Activated CD4-positive, alpha-beta T cell treated with anti-CD3 and anti-CD28 coated beads, Interleukin-2, amount 50 U/mL, for 24 hours (primary cell): ENCODE measurements at places on chromosomes 3 and 15.

DNA sequence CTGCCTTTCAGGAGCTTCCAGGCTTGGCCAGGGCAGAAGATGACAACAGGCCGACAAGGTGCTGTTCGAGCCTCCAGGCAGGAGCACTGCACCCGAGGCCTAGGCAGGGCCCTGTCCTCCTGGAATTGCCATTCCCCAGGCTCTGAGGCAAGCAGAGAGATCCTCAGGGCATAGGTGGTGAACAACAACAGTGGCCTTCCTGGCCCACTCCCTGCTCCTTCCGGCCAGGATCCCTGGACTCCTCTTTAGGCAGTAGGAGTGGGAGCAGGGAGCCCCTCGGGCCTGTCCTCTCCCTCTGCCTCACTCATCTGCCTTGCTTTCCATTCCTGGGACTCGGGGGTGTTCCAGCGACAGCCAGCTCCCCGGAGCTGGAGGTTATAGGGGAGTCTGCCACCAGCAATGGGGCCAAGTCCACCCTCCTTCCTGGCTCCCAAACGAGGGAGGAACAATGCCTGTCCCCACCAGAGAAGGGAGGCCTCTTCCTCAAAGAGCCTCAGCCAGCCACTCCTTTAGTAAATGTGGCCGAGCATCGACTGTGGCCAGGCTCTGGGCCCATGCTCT lies 135.0 kb downstream of the NUP210 start:
- DNase-seq: no peak

DNA sequence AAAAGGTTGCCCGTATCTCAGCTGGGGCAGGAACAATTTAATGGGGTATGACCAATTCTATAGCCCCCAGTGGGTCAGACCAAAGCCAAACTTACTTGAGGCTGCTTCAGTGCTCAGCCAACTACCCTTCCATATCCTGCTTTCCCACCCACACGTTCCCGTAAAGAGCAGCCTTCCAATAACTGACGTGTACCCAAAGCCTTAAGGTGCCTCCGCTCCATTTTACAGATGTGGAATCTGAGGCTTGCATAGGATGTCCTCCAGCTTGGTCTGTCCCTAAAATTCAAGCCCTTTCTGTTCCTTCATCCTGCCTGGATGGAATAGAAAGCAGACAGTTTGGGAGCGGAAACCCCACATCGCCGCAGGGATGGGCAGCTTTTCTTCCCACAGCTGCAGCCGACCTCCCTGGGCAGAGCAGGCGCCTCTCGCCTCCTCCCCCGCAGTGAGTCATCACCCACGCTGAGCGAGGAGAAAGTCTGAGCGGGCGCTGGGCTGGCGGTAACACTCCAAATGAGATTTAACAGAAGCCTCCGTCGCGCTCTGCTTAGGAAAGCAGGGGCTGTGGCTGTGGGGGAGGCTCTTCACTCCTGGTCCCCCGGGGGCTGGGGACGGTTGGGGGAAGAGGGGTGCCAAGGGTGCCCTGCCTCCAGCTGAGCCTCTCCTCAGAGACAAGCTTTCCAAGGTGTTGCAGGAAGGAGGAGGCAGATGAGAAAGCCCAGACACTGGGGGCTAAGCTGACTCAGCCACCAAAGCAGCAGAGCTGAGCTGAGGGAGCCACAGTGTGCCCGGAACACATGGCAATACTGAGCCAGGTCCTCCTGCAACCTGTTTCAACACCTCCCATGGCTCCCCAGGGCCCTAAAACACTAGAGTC lies 57.8 kb upstream of the HRH1 start:
- DNase-seq: peak; percentile 62

- DNase-seq: no peak
Observed at GRCh38 chr3:36893137-36893557, 51.7 kb downstream of the TRANK1 start.

DNA sequence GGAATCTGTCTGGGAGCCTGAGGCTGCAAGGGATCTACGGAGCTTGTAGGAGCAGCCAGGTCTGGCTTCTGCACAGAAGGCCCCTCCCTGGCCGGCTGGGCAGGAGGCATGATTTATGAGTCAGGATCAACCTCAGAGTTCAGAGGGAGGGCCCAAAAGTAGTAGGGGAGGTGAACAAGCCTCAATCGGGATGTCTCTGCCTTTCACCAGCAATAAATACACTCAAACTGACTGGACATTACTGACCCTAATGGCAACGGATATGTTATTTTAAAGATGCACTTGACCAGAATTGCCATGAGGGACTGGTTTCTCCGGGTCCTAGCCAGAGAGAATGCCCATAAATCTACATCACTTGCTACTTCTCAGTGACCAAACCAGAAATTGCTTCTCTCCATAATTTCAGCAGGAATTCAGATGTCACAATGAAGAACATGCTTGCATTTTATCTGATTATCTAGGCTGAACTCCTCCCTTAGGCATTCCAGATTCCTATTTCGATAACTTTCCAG lies 109.6 kb upstream of the LMOD3 start:
- no peak for DNase-seq

DNA sequence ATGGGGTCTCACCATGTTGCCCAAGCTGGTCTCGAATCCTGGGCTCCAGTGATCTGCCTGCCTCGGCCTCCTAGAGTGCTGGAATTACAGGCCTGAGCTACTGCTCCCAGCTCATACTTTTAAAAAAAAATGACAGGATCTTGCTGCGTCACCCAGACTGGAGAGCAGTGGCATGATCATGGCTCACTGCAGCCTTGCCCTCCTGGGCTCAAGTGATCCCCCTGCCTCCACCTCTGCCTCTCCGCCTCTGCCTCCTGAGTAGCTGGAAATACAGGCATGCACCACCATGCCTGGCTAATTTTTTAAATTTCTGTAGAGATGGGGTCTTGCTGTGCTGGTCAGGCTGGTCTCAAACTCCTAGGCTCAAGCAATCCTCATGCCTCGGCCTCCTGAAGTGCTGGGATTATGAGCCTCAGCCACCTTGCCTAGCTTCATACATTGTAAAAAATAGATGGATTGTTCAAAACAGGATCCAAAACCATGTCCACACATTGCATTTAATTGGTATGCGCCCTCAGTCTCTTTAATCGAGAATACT lies 8.9 kb downstream of the PHLDB2 start:
- no peak for DNase-seq

DNA sequence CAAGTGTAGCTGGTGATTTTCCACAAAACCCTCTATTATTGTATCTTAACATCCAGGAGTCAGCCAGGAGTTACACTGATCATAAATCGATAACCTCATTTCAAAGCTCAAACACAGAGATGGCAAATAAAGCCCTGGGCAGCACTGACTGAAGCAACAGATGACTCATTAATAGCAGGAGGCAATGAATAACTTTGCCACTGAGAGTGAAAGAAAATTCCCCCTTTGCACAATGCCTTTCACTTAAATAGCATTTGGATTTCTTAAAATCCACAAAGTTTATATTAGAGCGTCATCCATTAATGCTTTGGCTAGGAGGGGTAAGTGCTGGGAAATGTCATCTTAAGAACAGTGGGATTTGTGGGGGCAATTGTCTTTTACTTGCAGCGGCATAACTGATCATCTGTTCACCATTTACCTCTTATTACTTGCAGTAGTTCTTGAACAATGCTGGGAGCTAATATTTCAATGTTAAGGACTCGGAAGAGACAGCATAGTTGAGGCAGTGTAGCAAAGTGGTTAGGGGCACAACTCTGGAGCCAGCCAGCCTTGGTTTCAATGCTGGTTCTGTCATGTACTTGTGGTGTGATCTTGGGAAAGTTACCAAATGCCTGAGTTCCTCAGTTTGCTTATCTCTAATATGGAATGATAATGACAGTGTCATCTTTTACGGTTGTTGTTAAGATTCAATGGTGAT lies 630.4 kb upstream of the TBL1XR1 start:
- no peak for DNase-seq

- no peak for DNase-seq
Observed at GRCh38 chr3:60363817-60364216, 887.4 kb downstream of the FHIT start.

GRCh38 chr3:139318431-139318816 lies 25.4 kb upstream of the MRPS22 start:
- no peak for DNase-seq

GRCh38 chr3:41331041-41331440 lies 131.7 kb downstream of the CTNNB1 start:
- no peak for DNase-seq

DNA sequence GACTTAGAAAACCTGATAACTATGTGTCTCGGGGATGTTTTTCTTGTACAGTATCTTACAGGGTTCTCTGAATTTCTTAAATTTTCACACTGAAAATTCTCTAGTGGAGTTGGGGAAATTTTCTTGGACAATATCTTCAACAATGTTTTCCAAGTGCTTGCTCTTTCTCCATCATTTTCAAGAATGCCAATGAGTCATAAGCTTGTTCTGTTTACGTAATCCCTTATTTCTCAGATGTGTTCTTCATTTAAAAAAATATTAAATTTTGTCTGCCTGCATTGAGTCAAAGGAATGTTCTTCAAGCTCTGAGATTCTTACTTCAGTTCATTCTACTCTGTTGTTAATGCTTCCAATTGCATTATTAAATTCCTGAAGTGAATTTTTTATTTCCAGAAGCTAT lies 21.9 kb upstream of the PLSCR2 start:
- no peak for DNase-seq

DNA sequence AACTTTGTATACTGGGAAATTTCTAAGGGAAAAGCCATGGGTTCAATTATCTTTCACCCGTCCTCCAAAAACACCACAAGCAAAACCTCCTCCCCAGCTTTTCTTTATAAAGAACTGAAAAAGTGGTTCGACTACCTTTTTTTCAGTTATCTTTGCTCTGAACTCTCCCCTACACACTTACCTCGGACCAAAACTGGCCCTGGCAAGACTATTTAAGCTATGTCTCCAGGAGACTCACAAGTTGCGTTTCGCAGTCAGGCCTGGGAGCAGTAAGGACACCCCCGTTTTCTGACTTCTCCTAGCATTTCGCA lies 645 bp downstream of the COPS2 start:
- DNase-seq: no peak

DNA sequence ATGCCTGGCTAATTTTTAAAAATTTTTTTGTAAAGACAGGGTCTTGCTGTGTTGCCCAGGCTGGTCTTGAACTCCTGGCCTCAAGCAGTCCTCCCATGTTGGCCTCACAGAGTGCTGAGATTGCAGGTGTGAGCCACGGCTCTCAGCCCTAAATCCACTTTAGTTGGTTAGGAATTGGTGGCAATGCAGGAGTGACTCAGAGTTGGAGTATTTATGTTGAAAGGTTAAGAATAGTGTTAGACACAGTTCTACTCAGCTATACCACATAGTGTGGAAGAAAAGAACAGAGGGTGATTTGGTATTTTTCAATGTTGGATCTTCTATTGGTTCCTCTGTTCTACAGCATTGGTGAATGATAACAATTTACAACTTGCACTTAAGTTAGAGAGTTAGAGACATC lies 7.6 kb downstream of the ZNF639 start:
- no peak for DNase-seq

- no peak for DNase-seq
Observed at GRCh38 chr3:31953636-31954035, 27.4 kb downstream of the OSBPL10 start.

DNA sequence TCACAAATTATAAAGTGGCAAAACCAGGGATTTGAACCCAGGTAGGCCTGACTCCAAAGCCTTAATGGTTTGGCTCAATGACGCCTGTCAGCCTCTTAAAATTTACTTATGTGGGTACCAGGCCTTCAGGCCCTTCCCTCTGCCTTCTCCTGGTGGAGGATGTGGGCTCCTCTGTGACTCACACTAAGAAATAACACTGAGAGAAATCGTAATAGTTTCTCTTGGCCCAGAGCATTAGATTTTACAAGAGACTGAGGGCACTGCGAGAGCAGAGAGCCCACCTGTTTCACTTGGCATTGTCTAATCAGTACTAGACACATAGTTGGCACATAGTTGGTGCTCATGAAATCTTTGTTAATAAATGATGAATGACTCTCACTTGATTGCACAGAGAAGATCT lies 505.2 kb downstream of the SHQ1 start:
- DNase-seq: no peak

DNA sequence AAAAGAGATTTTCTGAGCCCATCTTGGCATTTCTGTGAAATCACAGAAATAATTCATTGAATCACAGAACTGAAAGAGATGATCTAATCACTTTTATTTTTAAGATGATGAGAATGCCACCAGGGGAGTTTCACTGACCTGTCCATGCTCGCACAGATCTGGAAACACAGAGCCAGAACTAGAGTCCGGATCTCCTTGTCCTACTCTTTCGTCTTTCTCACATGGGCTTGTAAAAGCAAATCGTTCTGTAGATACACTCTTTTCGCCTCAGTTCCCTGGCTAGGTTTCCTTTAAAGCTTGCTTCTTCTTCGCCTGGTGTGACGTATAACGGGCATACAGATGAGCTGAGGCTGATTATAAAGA lies 122.5 kb upstream of the SPRED1 start:
- DNase-seq: no peak

DNA sequence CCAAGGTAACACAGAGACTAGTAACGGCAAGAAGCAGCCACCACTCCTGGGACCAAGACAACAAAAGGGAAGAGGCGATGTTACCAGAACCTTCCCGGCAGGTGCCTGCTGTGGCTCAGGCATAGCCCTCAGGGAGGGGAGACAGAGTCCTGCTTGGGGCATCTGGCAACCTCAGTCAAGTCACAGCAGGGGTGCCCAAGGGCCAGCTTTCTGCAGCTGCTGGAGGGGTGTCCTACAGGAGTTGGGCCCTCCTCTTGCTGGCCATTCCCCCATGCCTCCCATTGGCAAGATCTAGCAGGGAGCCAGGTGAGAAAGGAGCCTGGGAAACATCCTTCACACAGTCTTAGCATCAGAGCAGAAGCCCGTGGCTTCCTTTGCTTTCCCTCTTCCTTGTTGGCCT lies 197.3 kb upstream of the IL12A start:
- DNase-seq: no peak

DNA sequence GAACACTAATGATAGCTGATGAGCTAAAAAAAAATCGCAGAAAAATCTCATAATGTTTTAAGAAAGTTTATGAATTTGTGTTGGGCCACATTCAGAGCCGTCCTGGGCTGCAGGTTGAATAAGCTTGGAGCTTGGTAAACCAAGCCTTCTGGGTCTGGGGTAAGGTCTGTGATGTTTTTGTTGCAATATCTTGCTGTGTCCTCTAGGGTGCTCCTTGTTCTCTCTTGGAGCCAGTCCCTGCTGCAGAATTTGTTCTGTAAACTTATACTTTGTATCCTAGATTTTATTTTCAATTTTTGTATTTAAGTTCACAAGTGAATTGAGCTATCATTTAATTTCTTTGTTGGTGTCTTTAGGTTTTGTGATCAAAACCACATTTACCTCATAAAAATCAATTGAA lies 143.7 kb downstream of the NR1D2 start:
- DNase-seq: no peak

GRCh38 chr3:87179642-87180041 lies 47.5 kb upstream of the CHMP2B start:
- no peak for DNase-seq

- no peak for DNase-seq
Observed at GRCh38 chr15:85094685-85095084, 113.0 kb downstream of the PDE8A start.

DNA sequence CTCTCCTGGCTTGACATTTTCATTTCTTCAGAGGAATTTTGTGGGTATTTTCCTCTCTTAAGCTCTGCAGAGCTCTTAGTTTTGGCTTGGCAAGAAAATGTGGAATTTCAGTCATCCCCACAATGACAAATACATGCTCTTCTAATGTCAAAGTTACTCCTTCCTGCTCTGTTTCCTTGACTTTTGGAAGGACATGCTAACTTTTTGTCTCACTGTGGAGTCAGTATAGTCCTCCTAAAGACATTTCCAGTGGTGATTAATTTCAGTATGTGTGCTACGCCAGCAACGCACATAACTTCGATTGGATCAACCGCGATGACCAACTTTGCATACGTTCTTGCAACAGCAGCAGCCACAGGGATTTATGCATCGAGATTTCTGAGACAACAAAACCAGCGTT lies 13.3 kb downstream of the EBLN2 start:
- no peak for DNase-seq
